ENCODE measurements at places on chromosomes 2 and 18.

GRCh38 chr2:8154936-8155335, 526.9 kb upstream of the ID2 start:
- DNase-seq: no peak

DNA sequence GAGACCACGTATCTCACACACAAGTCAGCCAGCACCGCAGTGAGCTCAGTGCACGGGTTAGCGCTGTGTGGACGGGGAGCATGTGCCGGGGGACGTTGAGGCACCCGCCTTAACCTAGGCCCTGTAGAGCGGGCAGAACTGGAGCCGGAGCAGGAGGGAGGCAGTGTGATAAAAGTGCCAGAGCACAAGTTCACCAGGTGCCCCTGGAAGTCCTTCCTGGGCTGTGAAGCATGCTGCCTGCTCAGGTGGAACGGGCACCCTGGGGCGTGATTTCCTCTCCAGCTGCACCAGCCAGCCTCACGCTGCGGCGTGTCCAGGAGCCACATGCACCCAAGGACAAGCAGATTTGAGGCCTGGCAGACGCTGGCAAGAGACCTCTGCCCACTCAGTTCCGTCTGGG, 50.3 kb downstream of the ITGB1BP1 start:
- no peak for DNase-seq

GRCh38 chr2:61770298-61770697, 83.6 kb downstream of the FAM161A start:
- no peak for DNase-seq

GRCh38 chr2:215799194-215799593, 214.2 kb downstream of the MREG start:
- DNase-seq: no peak

GRCh38 chr2:127047716-127048617, 59.0 kb downstream of the BIN1 start:
- DNase-seq: no peak

DNA sequence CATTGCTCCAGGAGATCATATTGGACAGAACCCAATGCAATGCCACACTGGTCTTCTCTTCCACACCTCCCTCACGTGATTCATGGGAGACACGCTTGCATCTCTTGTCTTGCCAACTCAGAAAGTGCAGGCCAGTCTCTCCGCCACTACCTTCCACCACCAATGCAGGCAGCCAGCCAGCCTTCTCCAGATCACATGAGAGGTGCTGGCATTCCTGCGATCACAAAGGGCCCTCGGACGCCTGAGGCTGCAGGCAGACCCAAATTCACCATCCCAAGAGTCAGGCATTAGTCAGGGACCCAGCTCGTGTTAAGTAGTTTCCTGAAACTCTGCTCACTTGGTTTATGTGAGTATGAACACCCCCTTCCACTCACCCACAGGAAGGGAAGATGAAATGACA, 437.0 kb upstream of the ETAA1 start:
- DNase-seq: no peak

- no peak for DNase-seq
Observed at GRCh38 chr2:158509928-158510797, 53.4 kb downstream of the PKP4 start.

DNA sequence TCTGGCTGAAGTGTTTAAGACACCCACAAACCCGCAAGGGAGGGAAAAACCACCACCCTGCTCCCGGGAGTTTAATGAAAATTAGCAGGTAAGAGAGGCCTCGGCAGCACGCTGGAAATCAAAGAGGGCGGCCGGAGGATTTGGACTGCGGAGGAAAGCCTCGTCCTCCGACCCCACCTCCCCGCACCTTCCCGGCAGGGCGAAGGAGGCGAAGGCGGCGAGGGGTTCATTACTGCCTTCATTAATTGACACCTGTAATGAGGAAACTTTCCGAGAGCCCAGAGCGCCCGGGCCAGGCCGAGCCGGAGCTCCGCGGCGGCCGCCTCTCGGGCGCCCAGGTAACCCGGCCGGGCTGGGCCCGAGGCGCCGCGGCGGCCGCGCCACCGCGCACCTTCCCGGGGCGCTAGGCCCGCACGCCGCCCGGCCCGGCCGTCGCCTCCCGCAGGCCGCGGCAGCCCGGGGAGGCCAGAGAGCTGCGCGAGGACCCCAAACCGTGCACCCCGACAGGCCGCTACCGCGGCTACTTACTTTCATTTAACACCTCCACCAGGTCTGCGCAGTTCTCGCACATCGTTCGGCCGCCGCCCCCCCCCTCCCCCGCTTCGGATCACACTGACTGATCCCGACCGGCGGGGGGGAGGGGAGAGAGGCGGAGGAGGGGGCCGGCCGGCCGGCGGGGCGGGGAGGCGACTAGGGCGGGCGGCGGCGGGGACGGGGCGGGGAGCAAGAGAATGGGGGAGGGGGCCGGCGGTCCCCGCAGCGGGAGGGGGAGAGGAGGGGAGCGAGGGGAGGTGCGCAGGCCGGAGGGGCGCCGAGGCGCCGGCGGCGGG, 550 bp downstream of the USP34 start:
- peak; percentile 70 for DNase-seq

DNA sequence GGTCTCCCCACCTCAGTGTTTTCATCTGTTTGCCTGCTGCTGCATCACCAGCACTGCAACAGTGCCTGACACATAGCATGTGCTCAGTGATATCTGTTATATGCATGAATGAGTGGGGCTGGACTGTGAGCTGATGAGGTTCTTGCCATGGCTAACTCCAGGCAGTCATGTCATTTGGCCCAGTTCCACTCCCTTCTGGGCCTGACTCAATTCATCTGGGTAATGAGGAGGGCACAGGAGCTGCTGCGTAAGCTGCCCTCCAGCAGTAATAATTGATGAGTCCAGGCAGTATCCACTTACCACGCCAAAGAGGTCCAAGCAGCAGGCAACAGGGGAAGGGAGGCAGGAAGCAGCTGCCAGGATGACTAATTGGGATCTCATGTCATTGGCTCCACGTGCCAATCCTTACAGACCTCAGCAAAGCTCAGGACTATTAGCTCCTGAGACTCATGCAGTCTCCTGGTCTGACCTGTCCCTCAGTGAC, 34.1 kb upstream of the MAT2A start:
- DNase-seq: no peak

- DNase-seq: peak; percentile 54
Observed at GRCh38 chr18:23918395-23919032, 96.0 kb upstream of the TTC39C start.

GRCh38 chr18:33863912-33864311, 285.9 kb downstream of the ASXL3 start:
- DNase-seq: no peak

GRCh38 chr2:65345631-65346030, 86.8 kb downstream of the SPRED2 start:
- DNase-seq: no peak

GRCh38 chr18:51623653-51624052, 426.2 kb upstream of the MEX3C start:
- no peak for DNase-seq

GRCh38 chr2:119423108-119423444, 8.6 kb upstream of the TMEM37 start:
- no peak for DNase-seq

GRCh38 chr2:126792993-126793392, 105.7 kb upstream of the TEX51 start:
- DNase-seq: no peak

DNA sequence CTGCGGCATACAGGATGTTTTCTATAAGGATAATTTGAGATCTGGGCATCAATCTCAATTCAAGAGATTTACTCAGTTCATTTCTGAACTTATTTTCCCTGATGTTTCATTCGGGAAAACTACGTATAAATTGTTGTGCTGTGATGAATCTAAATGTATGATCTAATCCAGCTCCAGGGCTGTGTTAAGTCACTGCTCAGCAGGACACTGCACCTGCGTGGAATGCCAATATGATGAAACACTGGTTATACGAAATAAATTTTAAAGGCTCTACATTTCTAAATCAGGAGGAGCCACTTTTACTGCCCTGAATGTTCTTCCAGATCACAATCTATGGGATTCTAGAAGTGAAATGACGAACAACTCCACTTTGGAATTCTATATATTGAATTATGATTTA, 259.0 kb downstream of the HNMT start:
- DNase-seq: no peak

- no peak for DNase-seq
Observed at GRCh38 chr2:123578016-123578415, 447.1 kb upstream of the CNTNAP5 start.

DNA sequence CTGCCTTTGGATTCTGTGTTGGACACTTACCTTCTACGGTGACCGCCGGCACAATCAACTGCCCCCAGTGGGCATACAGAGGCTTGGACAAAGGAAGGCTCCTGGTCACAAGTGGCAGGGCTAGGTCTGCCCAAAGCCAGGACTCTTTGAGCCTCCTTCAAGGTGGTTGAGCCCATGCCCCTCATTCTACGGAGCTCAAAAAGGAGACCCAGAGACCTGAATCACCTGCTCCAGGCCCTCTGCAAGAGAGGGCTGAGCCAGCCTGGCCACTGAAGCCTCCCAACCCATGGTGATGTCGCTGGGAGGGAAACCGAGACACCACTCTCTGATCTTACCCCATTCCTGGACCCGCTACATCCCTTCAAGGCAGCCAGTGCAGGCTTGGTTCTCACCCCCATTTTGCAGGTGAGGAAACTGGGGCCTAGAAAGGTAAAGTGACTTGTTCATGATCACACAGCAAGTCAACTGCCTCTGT, 87.9 kb downstream of the INHBB start:
- DNase-seq: no peak

DNA sequence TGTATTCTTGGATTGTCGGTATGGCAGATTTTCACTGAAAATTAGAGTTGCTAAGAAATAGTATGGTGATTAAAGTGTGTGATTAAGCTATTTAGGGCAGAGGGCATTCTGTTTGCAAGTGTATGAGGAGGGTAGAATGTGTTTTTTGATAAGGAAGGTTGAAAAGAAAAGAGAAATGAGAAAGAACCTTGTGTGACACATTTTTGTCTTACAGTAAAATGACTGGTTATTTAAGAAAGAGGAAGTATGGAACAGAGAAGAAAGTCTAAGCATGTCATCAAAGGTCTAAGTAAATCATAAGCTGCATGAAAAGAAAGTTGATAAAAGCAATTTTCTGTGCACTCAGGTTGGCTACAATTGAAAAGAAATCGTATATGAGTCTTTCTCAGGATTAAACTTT, 5.2 kb upstream of the RSAD2 start:
- DNase-seq: no peak

DNA sequence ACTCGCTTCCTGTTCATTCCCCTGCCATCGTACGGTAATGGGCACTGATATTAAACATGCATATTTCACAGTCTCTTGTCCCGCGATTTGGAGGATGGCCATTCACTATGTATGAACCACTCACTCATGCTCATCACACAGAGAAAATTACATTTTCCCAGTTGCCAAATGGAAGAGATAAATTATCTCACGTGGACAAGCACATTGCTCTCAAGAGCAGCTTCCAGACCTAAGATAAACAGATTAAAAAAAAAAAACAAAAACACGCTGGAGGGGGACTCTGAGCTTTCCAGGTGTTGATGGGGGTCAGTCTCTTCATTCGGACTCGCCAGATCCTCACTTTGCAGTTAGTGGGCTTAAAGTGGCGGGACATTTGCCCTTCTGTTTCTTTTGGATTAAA, 1.7 kb upstream of the MAPK4 start:
- no peak for DNase-seq

- DNase-seq: no peak
Observed at GRCh38 chr2:226495466-226496272, 304.0 kb downstream of the IRS1 start.

DNA sequence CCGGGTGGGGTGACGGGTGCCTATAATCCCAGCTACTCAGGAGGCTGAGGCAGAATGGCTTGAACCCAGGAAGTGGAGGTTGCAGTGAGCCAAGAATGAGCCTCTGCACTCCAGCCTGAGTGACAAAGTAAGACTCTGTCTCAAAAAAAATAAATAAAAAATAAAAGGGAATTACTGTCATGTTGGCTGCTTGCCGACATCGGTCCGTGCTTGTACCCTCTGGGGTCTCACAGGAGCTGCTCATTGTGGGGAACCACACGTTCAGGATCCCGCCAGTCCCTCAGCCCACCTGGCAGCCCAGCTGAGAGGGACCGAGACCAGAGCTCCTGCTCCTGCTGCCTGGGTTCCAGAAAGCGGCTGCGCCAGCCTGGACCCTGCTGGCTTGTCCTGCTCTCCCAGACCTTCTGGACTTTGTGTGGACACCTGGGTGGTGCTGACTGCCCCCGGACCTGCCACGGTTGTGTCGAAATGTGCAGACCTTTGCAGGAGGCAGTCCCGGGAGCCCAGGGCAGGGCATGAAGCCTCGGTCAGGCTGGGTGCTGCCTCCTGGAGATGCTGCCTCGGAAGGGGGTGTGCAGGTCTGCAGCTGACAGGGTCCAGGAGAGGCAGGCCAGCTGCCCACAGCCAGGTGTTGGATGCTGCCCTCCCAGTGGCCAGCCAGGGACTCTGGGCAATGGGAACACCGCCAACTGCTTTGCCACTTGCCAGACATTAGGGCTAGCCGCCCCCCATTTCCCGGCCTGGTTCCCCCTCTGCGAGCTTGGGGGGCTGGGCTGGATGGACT, 16.4 kb downstream of the KLF11 start:
- DNase-seq: no peak

GRCh38 chr18:23812546-23813440, 123.5 kb downstream of the LAMA3 start:
- no peak for DNase-seq

GRCh38 chr2:208311954-208312353, 45.9 kb downstream of the PIKFYVE start:
- no peak for DNase-seq
